Inflammatory macrophage treated with lipopolysaccharide for 1 hour (primary cell): ENCODE measurements at places on chromosomes 11 and 22.

DNA sequence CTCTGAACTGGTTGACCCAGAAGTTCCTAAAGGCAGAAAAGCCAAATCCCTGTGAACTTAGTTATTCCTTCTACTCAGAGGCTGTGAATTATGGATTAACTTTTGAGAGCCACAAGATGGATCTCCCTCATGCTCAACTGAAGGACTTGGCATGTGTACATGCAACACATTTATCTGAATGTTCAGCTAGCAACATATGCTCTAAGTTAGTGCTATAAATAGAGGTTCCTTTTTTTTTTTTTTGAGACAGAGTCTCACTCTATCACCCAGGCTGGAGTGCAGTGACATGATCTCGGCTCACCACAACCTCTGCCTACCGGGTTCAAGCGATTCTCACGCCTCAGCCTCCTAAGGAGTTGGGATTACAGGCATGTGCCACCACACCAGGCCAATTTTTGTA is 40.1 kb downstream of the EIF4ENIF1 start:
- no peak for DNase-seq

- DNase-seq: no peak
Observed at GRCh38 chr11:7677796-7678201, 4.5 kb upstream of the CYB5R2 start.

DNA sequence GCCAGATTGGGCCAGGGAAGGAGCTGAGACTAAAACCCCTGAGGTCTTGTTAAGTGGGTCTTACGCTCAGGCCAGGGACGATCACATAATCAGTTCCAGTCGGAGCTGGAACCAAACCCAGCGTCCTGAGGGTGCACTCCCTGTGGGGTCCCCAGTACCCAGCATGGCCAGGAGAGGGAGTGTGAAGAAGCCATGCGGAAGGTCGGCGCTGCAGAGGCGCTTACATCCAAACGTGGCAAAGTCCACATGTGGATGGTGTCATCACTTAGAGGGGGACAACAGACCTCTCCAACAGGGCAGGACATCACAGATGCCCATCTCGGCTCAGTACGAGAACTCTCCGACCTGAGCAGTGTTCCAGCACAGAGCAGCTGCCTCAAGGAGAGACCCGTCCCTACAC is 8.3 kb downstream of the ATP5MGL start:
- no peak for DNase-seq

DNA sequence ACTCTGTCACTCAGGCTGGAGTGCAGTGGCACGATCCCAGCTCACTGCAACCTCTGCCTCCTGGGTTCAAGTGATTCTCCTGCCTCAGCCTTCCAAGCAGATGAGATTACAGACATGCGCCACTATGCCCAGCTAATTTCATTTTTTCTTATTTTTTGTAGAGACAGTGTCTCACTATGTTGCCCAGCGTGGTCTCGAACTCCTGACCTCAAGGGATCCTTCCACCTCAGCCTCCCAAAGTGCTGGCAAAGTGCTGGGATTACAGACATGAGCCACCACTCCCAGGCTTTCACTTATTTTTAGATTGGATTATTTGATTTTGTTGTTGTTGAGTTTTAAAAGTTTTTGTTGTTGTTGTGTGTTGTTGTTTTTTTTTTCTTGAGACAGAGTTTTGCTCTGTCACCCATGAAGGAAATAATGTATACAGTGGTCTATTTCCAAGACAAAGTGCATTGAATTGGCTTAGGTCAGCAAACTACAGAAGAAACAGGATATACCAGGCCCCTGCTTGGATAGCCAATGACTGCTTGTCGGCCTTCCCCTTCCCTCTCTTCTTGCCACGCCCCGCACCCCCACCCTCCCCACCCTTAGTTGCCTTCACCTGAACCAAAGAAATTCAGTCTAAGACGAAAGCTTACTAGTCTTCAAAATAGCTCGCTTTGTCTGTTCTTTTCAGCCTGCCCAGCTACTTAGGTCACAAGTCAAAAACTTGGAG is 91.8 kb upstream of the CLDN5 start:
- no peak for DNase-seq

GRCh38 chr11:25218036-25218435 is 721.2 kb downstream of the LUZP2 start:
- DNase-seq: no peak

GRCh38 chr11:5596607-5597201 is at the start of gene TRIM6:
Gene TRIM6 (plus strand): TSS chr11:5596637. CDS start chr11:5596898, 261 bp downstream.
- DNase-seq: peak; percentile 35

DNA sequence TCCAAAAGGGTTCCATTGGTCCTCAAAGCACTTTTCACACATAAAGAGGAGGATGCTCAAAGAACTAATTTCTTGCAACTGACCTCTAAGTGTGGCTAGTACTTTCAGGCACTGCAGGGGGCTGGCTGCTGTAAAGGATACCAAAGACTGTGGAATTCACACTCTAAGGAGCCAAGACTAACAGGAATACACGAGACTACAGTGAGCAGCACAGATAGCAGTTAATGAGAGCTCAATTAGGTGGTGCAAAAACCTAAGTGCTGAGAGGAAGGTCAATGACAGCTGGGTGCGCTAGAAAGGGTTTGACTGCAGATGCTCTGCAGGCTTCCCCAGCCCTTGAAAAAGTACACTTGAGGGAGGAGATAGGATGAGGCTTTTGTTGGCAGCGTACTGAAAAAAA is 124.3 kb upstream of the NTM start:
- DNase-seq: no peak

GRCh38 chr22:41827671-41828070 is 5.2 kb upstream of the SREBF2 start:
- DNase-seq: no peak

- no peak for DNase-seq
Observed at GRCh38 chr11:7253800-7254199, 2.1 kb downstream of the SYT9 start.

GRCh38 chr22:50338042-50338573 is 5.0 kb upstream of the PPP6R2 start:
- DNase-seq: no peak
